Effector memory CD4-positive, alpha-beta T cell (primary cell): ENCODE measurements at places on chromosomes 5 and 9.
A peak's percentile ranks its signal among the peaks of the same experiment; 100 is the strongest.

DNA sequence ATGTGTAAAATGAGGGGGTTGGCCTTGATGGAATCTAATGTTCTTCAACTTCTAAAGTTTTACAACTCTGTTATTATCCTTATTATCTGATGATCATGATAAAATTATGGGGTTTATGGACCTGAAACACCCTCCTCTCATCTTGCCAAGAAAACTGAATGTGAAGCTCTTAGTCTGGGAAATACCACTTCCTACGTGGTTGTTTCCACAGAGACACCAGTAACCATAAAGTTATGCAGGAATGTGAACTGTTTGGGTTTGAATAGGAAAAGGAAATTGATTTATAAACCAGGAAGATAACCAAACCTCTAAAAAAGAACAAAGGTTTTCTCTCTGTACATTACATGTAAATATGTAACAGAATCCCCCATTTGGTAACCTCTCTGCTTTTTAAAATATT lies 28.3 kb upstream of the RAI14 start:
- no peak for DNase-seq

DNA sequence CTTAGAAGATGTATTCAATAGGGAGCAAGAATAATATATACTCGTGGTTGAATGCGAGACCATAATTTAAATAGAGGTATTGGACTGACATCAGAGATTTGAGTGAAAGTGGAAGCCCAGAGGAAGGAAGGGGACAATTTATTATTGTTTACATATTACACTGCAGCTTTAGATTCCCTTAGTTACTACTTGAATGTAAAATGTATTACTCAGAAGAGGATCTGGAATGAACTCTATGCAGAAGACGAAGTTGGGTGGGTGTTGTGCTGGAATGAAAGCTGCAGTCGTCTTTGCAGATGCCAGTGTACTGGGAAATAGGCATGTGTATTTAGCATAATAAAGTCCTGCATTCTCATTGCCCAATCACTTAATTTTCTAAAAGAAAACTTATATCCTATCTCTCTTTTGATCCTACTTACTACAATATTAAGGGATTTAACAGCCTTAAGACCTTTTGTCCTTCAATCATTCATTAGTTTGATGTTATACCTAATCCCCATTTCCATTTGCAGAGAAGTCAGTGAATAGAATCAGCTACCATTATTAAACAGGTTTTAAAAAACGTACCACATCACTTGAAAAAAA lies 570.7 kb upstream of the WWC1 start:
- no peak for DNase-seq

- no peak for DNase-seq
Observed at GRCh38 chr9:129290606-129291005, 112.5 kb upstream of the IER5L start.

GRCh38 chr9:111253742-111254437 lies 76.1 kb downstream of the OR2K2 start:
- DNase-seq = no peak

DNA sequence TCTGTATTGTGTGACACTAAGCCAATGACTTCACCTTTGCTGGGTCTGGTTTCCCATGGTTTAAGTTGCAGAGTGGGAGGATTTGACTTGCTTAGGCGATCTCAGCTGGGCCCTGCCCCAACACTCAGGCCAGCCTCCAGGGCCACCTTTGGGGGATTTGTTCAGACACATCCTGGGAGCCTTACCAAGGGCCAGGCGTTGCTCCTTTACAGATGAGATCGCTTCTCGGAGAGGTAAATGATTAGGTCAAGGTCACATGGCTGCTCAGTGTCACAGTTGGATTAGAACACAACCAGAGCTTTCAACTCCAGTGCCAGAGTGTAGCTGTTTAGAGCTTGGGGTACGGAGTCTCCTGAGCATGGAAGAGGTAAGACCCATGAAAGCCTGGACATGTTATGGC lies 57.5 kb downstream of the COL27A1 start:
- DNase-seq = no peak

DNA sequence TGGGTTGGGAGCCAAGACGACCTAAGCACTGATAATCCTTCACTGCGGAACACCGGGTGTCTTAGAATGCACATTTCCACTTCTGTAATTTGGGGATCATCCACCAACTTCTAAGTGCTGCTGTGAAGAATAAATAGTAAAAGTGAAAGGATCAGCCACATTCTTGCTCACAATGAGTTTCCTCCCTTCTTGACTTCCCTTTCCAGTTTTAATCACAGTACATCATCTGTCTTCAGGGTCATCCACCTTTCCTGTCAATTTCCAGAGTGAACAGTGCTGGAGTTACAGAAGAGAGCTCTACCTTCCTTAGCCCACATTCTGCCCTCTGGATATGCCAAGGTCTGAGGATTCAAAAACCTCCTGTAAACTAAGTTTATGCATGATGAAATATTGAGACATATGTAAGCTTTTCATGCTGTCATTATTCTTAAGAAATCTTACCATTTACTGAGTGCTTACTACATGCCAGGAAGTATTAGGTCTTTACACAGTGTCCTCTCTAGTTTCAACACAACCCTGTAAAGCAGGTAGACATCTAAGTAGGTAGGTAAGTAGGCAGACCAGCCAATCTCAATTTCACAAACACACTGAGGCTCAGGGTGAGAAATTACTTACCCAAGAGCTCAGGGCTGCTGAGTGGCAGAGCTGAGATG lies 105.2 kb downstream of the CDK5RAP2 start:
- no peak for DNase-seq

DNA sequence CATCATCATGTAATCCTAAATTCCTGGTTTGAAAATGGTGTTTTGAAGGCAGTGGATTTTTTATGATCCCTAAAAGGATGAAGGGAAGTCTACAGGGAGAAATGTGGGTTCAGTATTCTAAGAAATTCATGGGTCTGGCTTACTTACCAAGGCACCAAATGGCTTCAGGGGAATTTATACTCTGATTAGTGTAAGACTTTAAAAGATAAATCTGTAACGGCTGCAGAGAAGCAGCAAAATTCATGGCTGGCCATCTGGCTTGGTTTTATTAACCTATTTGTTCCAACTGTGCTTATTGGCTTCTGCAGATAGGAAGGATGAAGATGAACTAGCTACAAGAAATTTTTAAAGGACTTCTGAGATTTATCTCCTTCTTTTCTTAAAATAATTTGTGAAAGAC lies 222.8 kb downstream of the TENT4A start:
- DNase-seq = no peak

DNA sequence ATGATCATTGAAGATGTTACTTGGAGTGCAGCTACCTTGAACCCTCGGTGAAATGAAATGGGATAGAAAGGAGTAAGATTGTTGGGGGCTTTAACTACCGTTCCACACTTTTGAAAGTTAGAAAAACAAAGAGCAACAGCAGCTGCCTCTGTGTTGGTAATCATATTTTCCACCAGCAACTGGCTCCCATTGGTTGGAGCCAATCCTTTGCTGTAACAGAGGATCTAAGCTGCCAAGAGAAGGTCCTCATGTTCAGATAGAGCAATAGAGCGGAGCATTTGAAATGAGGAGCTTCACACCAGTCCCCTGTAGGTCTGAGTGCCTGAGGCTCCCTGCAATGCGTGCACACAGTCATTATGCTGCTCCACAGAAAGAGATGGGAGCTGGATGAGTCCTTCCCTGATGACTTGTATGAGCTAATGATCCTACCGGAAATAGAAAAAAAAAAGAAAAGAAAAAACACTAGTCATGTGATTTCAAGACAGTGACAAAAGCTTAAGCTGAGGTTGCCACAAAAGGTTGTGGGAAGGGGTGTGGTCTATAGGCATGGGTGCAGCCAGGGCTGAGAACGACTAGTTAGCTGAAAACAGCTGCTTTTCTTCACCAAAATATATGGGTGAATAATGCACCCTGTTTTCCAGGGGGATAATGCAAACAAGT lies 300.7 kb downstream of the MLLT3 start:
- peak; percentile 4 for DNase-seq

DNA sequence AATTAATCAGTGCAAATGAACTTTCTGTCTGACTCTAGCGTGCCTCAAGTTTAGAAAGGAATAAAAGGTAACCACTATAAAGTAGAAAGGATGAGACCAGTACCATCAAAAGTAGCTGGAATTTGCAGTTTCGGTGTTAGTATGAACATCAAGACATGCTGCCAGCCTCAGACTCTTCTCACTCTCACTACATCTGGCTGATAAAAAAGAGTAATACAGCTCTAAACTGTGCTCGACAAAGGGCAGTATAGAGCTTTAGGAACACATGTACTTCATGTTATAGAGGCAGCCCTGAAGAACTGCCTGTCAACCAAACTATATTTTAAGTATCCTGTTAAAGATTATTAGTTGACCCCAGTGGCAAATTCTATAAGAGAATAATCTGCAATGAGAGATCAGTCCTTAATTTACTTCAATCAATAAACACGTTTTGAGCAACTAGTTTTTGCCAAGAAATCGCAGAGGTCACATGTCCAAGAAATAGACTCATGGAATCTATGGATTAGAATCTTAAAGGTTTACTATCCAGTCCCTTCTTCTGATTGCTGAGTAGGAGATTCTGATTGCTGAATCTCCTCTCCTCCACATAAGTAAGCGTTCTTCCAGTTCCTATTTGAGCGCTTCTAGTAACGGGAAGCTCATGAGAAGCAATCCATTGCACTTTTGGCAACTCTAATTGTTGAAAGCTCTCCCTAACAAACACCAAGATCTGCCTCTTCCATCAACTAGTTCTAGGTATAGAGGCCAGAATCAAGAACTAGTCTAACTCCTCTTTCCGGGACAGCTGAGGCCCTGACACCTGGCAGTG lies 941 bp downstream of the XPA start:
- no peak for DNase-seq

DNA sequence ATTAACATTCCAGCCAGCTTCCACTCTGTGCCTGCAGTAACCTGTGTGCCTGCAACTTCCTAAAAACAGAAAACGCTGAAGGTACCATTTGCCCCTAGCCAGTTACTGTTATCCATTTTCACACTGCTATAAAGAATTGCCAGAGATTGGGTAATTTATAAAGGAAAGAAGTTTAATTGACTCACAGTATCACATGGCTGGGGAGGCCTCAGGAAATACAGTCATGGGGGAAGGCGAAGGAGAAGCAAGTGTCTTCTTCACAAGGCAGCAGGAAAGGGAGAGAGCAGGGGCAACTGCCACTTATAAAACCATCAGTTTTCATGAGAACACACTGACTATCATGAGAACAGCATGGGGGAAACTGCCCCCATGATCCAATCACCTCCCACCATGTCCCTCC lies 31.2 kb downstream of the PTCD2 start:
- DNase-seq = no peak

- no peak for DNase-seq
Observed at GRCh38 chr5:169808118-169808581, 171.1 kb downstream of the DOCK2 start.

DNA sequence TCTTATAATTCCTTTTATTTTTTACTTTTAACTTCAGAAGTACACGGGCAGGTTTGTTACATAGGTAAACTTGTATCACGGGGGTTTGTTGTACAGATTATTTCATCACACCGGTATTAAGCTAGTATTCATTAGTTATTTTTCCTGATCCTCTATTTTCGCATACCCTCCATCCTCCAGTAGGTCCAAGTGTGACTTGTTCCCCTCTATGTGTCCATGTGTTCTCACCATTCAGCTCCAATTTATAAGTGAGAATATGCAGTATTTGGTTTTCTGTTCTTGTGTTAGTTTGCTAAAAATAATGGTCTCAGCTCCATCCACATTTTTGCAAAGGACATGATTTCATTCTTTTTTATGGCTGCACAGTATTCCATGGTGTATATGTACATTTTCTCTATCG lies 43.1 kb upstream of the IFNE start:
- no peak for DNase-seq

DNA sequence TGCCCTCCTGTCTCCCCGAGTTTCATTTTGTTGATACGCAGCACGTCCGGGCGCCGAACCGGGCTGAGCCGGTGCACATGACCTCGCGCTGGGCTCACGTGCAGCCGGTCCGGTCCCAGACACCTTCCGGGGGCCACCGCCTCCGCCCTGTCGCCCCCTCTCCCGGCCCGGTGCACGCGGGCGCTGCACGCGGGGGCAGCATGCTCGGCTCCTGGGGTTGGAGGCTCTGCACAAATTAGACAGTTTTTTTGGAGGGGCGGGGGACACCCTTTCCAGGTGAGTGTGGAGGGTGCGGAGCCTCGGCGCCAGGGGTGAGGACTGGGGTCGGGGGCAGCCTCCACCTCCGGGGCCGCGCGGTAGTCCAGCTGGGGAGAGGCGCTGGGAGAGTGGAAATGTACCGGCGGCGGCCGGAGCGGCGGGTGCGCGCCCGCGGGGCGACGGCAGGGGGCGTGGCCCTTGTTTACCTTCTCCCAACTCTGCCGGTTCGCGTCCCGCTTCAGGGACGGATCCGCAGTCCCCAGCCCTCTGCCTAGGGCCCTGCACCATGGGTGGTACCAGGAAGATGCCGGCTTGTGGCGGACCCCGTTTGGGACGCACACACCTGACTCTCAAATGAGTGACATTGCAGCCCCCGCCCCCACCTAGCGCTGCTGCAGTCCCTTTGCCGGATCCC lies 1.1 kb downstream of the JADE2 start:
- DNase-seq = peak; percentile 34

- DNase-seq = no peak
Observed at GRCh38 chr9:127541176-127541575, 70.9 kb upstream of the STXBP1 start.

GRCh38 chr9:17832812-17833211 lies 253.9 kb downstream of the SH3GL2 start:
- DNase-seq = no peak

- no peak for DNase-seq
Observed at GRCh38 chr5:56985936-56986625, 34.2 kb upstream of the MIER3 start.

DNA sequence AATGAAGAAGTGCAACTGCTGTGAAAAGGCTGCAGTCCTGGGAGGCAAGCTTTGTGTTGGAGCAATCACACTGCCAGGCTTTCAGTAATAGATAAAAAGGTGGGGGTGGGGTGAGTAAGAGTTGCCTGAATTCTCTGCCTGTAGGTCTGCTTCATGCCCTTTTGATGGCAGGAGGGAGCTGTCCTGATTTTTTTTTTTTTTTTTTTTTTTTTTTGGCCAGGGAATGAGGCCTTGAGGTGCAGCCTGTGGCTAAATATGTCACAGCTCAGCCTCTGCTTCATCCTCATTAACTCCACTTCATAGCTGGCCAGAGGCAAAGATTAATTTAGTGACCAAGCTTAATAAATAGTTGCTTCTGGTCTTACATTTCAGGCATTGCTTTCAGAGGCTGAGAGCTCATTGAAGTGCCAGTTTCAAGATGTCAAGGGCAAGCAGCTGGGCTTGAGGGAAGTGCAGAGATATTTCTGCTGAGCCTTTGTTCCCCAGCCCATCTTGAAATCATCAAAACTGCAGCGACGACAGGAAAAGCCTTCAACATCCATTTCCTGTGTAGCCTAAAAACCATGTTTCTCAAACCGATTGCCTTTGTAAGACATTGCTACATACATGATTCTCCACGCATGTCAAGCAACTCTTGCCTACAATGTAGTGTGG lies 134.7 kb downstream of the MACIR start:
- DNase-seq = no peak
